ENCODE measurements at places on chromosomes 3 and 15.

DNA sequence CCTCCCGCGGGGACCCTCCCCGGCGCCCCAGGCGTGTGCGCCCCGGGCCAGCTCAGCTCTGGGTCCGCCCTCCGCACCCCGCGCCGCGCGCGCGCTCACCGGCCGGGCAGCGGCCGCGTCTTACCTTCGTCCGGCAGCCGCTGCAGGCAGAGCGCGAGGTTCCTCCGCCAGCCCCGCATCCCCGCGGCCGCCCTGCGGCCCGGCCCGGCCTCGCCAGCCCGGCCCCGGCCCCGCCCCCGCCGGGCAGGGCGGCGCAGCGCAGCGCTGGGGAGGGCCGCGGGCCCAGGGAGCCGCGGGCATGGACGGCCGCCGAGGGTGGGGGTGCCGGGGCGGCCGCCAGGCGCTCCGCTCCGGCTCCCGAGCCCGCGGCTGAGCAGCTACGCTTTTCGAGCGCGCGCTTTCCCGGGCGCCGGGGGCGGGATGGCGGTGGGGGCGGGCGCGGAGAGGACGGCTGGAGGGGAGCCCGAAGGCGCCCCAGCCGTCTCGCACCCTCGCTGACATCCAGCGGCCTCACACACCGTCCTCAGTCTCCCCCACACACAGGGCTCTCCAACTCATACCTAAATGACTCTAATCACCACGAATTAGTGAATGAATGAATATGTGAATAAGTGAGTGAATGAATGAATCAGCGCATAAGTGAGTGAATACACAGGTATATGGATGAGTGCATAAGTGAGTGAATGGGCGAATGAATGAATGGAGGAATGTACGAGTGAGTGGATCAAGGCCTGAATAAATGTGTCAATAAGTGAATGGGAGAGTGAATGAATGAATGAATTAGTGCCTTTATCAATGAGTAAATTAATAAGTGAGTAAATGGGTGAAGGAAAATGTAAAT lies 48.5 kb upstream of the CCDC174 start:
- no peak for DNase-seq

- DNase-seq: no peak
Measured at GRCh38 chr3:130915567-130916292, 21.8 kb downstream of the ATP2C1 start.

- no peak for DNase-seq
Measured at GRCh38 chr15:44038755-44039191, 156.3 kb downstream of the FRMD5 start.

DNA sequence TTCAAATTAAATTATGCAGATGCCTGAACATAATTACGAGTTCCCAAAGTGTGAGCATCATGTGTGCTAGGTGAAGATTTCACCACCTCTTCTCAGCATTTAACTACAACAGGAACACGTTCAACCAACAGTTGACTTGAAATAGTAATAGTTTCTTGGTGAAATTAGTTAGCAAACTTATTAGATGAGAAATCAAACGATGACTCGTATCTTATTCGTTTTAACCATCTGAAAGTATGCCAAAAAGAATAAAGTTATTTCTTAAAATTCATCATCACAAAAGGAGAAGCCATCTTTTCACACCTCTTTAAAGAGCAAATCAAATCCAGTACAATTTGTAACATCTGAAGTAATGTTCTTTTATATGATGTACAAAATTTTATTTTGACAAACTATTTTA lies 2.3 kb downstream of the BNC1 start:
- DNase-seq: no peak

- DNase-seq: no peak
Measured at GRCh38 chr15:96336596-96337364, 6.3 kb downstream of the NR2F2 start.

DNA sequence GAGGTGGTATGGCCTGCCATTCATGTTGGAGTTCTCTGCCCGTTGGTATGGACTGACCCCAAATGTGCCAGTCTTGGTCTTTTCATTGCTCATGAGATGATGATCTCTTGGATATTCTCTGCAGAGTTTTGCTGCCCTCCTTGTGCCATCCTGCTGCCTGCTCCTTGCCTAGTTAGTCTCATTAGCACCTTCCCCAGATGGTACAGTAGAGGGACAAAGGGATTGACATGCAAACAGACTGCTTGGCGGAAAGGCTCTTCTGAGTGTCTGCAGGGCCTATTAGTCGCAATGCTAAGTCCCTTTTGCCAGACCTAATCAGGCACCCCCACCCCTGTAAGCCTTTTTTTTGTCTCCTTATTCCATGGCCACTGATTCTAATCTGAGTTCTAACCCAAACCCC lies 90.6 kb downstream of the ARNT2 start:
- no peak for DNase-seq

GRCh38 chr15:72923289-72923688 lies 129.0 kb upstream of the NEO1 start:
- no peak for DNase-seq

DNA sequence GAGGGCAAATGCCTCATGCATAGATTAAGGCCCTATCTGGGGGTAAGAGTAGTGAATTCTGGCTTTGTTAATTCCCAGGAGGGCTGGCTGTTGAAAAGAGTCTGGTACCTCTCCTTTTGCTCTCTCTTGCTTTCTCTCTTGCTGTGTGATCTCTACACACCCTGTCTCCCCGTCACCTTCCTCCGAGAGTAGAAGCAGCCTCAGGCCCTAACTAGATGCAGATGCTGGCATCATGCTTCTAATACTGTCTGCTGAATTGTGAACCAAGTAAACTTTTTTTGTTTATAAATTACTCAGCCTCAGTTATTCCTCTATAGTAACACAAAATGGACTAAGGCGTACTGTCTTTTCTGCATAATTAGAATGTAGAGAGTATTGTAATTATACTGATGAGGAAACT lies 908.1 kb downstream of the DIPK2A start:
- no peak for DNase-seq

GRCh38 chr15:77753281-77753873 lies 120.7 kb upstream of the LINGO1 start:
- DNase-seq: no peak

DNA sequence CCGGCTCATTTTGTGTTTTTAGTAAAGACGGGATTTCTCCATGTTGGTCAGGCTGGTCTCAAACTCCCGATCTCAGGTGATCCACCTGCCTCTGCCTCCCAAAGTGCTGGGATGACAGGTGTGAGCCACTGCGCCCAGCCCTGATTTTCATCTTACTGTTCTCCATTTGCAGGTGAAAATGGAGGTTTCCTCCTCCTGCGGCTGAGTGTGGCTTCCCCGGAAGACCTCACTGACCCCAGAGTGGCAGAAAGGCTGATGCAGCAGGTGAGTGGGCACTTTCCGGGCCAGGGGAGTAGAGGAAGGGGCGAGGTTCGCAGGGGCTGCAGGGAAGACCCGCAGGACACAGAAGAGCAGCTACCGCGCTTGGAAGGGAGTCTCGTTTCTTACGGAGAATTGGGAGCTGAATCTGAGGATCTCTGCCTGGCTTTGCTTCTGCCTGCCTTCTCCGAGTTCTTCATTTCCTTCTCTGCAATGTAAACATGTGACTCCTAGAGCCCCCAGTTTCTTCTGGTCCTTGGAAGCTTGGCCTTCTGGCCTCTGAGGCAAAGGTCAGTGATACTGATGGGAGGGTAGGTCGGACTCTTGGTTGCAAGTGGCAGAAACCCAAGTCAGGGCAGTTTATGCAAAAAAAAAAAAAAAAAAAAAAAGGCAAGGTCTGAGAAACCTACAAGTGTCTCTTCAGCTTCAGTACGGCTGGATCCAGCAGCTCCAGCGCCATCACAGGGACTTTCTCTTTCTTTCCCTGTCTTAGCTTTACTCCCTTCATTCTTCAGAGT lies 8.9 kb downstream of the MUC20 start:
- DNase-seq: no peak

- no peak for DNase-seq
Measured at GRCh38 chr3:177228601-177229190, 31.4 kb upstream of the TBL1XR1 start.

DNA sequence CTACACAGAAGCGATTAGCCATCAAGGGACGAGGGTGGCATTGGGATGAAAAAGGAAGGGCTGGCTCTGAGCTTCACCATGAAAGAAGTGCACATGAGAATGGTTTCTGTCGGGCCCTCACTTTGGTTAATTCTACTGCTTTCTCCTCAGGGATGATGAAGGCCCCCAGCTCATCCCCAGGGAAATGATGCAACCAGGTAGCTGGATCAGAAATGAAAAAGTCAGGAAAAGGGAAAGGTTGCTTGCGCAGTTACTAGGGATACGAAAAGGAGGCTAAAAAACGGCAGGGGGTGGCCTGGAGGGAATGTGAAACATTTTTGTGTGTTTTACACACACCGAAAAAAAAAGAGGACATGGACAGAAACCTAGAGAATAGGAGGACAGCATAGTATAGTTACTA lies 1.4 kb upstream of the SLC27A2 start:
- no peak for DNase-seq

- no peak for DNase-seq
Measured at GRCh38 chr3:126472277-126473006, 3.2 kb downstream of the ZXDC start.

GRCh38 chr3:183038221-183038620 lies 57.9 kb upstream of the DCUN1D1 start:
- no peak for DNase-seq

- DNase-seq: no peak
Measured at GRCh38 chr3:135622656-135623055, 342.9 kb upstream of the PPP2R3A start.

DNA sequence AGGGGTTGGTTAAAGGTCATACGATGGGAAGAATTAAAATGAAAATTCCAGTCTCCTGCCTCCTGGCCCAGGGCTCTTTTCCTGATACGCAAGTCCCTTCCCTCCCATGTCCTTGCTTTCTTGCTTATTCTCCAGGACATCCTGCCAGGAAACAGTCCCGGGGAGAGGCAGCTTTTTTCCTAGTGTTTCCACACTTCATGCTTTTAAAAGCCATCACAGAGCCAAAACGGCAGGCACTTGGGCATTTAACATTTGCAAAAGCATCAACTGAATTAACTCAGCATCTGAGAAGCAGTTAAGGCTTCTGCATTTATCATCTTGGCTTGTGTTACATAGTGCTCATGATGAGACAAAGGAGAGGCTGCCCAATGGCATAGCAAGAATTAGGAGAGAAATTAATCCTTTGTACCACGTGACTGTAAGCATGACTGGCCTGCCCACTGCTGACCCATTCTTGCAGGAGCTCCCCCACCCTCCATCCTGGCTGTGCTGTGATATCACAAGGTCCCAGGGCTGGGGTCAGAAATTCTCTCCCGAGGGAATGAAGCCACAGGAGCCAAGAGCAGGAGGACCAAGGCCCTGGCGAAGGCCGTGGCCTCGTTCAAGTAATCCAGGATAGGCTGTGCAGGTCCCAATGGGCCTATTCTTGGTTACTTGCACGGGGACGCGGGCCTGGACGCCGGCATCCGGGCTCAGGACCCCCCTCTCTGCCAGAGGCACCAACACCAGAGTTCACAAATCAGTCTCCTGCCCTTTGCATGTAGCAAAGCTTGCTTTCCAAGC lies 21.6 kb upstream of the VILL start:
- DNase-seq: no peak
